ENCODE measurements at places on chromosomes 7 and 10.

GRCh38 chr7:124480821-124481290 is 284.7 kb downstream of the GPR37 start:
- DNase-seq = no peak

DNA sequence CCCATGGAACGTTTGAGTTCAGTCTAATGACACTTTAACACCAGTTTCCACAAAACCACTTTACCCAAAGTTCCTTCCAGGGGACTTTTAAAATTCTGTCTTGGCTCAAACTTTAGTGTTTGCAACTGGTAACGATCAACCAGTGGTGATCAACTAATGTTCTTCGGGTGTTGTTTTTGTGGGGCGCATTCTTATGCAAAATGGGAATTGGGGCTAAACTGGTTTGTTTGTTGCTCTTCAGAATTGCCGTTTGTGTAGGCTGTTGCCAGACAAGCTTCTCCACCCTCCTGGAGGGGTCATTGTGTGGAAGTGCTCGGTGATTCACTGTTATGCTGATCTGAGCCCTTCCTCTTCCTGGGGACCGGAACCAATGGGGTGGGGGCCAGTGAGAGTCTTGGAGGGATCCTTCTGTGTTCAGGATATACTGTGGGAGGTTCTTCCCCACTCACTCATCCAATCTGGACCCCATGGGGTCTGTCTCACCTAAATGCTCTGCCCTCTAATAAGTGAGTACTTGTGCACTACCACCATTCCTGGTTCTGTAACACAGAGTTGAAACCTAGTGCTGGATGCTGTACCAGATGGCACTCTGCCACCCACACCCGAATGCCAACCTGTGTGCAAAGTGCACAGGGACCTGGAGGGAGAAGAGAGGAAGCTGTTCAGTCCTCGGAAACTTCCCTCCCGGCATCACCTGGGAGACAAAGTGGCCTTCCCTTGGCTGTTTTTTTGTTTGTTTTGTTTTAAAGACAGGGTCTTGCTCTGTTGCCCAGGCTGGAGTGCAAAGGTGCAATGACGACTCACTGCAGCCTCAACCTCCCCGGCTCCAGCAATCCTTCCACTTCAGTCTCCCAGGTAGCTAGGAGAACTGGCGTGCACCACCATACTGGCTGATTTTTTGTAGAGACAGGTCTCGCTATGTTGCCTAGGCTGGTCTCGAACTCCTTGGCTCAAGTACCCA is 2.1 kb downstream of the NFE2L3 start:
- no peak for DNase-seq

DNA sequence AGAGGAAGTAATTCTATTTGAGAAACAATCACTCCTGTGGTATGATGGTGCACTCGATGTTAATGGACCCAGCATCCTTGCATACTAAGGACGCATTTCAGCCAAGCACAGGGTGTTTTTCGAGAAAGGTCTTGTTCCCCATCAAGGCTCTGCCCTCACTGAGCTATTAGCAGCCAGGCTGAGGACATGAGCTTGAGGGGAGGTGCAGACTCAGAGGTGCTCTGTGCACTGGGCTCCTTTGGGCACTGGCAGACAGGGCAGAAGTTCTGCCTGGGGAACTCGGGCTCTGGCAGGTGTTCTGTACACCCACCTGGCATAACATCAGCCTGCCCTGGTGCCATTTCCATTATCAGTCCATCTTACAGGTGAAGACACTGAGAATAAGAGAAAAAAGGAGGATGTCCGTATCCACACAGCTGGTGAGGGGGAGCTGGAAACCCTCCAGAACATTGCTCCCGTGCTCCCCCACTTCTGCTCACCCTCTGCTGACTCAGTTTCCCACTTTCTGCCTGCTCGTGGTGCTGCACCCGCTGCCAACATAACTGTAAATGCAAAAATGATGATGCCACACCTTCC is 92.7 kb upstream of the RET start:
- DNase-seq = no peak

GRCh38 chr7:69620063-69620462 is 21.8 kb downstream of the AUTS2 start:
- no peak for DNase-seq

DNA sequence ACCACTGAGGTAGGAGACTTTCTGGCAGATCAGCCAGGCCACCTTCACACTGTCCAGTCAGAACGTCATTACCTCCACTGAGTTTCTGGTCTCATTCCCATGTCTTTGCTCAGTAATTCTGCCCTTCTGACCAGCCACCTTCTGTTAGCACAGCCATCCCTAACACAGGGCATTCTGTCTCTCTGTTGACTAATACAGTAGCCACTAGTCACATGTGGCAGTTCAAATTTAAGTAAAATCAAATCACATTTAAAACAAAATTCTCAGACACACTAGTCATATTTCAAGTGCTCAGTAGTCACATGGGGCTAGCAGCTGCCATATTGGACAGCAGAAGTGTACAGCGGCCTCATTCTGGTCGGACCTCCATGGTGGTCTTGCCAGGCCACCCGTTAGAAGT is 7.4 kb downstream of the CPSF4 start:
- DNase-seq = no peak

GRCh38 chr10:121213437-121213836 is 362.3 kb downstream of the WDR11 start:
- DNase-seq = no peak

DNA sequence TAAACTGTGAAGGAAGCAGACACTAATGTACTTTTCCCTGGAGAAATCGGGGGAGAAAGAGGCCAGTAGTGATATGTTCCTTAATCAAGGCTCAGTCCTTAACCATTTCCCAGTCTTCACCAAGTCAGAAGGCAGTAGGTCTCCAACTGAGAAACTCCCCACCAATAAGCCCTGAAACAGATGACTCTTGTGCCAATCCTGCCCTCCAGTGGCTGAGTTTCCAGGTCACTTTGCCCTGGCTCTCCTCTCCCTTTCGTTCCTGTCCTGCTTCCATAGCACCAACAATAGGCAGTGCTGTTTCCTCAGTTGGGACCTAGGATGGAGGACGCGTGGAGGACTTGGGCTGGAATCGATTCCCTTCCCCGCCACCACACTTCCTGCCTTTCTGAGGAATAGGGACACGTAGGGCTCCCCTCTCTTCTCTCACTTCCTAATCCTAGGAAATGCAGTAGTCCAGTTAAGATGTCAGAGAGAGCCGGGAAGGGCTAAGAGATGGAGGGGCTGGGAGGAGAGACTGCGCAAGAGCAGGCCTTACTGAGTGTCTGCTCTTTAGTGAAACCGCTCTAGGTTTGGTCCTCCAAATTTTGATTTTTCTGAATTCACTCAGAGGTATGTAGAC is 23.4 kb downstream of the ATOH7 start:
- DNase-seq = no peak

- DNase-seq = no peak
Measured at GRCh38 chr7:55162476-55162875, 143.7 kb downstream of the EGFR start.

DNA sequence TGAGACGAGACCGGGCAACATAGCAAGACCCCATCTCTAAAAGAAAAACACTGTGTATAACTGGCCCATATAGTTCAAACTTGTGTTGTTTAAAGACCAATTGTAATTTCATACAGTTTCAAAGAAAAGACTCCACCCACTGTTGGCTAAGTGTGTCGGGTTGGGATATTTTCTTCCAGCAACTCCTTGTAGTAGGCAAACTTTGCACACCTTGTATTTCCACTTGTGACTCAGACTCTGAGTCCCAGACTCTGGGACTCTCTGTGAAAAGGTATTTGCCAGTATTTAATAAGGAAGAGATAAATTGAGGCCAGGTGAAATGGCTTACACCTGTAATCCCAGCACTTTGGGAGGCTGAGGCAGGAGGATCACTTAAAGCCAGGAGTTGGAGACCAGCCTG is 29.3 kb upstream of the RHBDD2 start:
- no peak for DNase-seq

GRCh38 chr10:11336722-11337162 is 274.7 kb downstream of the USP6NL start:
- no peak for DNase-seq

DNA sequence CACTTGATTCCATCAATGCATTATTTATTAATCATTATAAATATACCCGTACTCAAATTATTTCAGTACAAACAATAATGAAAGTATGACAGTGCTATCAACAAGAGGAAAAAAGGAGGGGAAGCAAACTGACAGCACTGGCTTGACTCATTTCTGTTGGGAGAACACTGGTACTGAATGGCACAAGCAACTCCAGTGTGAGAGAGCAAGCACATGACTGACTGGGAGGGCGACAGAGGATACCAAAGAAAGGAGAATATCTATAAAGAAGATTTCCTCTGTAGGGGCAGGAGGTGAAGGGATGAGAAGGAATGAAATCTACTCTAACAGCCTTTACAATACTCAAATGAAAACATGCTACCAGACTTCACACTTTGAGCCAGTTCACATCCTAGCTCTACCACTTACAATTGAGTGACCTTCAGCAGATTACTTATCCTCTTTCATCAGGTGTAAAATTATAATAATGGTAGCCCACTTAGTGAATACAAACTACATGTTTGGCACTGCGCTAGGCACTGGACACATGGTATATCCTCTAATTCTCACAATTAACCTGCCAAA is 1.5 kb downstream of the USP54 start:
- DNase-seq = no peak

- DNase-seq = no peak
Measured at GRCh38 chr10:13308096-13308495, 8.2 kb upstream of the PHYH start.

GRCh38 chr7:89334797-89335196 is 539.3 kb upstream of the TEX47 start:
- no peak for DNase-seq

- DNase-seq = no peak
Measured at GRCh38 chr7:159096736-159097581, 47.7 kb downstream of the VIPR2 start.

DNA sequence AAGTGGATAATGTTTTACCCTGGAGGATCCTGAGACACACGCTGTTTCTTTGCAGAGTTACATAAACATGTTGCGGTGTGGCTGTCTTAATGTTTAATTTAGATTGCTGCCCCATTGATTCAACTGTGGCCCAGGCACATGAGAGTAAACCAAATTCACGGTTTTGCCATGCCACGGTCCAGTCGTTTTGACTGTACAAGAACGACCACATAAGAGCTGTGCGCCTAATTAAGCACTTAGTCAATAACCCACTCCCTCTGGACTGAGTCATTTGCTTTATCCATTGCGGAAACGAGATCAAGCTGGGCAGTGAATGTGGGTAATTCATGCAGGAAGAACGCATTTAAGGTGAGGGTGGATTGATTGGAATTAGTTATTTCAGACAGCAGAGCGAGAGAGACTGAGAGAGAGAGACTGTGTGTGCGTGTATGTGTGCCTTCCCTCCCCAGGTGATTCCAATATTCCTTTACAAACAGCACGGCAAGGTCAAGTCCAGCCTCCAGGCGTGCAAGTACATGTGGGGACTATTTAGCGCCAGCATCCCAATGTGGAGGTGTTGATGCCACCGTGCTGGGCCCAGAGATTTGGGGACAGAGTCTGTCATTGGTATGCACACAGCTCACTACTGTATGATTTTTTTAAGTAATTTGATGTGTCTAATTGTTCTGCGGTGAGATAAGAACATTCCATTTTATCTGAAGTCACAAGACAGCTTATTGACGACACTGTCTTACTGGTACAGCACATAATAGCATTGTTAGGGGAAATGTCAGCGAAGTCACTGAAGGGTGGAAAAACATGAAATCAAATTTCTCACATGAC is 8.4 kb upstream of the TEX36 start:
- no peak for DNase-seq

DNA sequence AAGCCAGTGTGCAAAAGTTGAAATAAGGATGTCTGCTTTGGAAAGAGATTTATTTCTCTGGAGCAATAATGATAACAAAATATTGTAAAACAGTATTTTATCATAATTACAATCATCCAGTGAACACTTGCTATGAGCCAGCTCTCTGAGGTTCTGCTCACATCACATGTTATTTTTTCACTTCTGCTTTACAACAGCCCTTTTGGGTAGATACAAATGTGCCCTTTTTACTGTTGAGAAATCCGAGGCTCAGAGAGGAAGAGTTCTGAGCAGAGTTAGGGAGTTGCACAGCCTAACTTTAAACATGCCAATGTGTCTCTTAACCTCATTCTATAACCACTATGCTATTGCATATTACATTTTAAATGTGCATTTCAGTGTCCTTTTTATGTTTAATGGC is 232.6 kb upstream of the CDC14C start:
- DNase-seq = no peak

- no peak for DNase-seq
Measured at GRCh38 chr7:101466871-101467270, 104.2 kb downstream of the COL26A1 start.

GRCh38 chr7:69949122-69949521 is 350.8 kb downstream of the AUTS2 start:
- DNase-seq = no peak

DNA sequence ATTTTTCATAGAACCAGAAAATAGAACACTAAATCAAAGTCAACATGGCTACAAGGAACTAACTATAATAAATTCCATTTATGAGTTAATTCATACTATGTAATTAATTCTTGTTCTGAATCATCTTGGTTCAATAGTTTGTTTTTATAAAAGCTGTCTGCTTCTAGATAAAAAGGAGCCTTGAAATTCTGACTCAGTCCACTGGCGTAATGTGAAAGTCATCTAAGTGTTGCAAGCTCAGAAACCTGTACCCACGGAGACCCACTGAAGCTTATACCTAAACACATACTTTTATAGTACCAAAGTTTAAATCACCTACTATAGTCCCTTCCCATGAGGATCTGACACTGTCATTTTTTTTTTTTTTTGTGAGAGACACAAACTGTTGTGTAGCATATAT is 489.4 kb downstream of the SEMA3D start:
- no peak for DNase-seq

DNA sequence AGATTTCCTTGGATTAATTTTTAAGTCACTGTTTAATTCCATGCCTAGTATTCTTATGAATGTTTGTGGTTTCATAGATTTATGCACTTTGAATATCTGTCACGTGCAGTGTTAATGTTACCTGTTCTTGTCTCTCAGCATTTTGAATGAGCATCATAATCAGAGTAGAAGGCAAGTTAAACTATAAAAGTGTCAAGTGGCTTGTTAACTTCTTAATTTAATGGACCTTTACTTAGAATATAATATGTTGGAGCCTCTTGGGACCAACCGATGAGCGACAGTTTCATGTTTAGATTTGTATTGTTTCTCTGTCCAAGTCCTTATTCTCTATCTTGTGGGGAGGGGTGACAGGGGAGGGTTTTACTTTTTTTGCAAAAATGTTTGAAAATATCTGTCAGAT is 50.6 kb upstream of the MTURN start:
- DNase-seq = no peak

GRCh38 chr7:73715648-73716317 is 3.7 kb downstream of the STX1A start:
- DNase-seq = no peak

GRCh38 chr10:61283481-61284221 is 169.5 kb downstream of the TMEM26 start:
- DNase-seq = no peak

GRCh38 chr7:128871050-128871449 is 8.4 kb downstream of the ATP6V1F start:
- no peak for DNase-seq

DNA sequence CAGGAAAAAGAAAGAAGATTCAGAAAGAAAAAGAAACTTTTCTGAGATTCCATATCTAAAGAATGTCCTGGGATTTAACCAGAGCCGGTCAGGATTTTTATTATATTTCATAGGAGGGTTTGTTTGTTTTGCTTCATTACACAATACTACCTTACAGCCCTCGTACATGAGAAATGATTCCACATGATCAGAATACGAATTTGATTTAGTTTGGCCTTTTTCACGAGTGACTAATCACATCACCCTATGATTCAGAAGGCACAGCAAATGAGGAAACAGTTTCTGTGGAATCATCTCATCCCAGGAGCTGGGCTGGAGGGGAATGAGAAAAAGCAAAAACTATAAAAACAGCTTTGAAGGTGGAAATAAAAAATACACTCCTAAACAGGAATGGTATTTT is 54.7 kb upstream of the VWC2 start:
- no peak for DNase-seq
